ENCODE measurements at places on chromosomes 4 and X.

DNA sequence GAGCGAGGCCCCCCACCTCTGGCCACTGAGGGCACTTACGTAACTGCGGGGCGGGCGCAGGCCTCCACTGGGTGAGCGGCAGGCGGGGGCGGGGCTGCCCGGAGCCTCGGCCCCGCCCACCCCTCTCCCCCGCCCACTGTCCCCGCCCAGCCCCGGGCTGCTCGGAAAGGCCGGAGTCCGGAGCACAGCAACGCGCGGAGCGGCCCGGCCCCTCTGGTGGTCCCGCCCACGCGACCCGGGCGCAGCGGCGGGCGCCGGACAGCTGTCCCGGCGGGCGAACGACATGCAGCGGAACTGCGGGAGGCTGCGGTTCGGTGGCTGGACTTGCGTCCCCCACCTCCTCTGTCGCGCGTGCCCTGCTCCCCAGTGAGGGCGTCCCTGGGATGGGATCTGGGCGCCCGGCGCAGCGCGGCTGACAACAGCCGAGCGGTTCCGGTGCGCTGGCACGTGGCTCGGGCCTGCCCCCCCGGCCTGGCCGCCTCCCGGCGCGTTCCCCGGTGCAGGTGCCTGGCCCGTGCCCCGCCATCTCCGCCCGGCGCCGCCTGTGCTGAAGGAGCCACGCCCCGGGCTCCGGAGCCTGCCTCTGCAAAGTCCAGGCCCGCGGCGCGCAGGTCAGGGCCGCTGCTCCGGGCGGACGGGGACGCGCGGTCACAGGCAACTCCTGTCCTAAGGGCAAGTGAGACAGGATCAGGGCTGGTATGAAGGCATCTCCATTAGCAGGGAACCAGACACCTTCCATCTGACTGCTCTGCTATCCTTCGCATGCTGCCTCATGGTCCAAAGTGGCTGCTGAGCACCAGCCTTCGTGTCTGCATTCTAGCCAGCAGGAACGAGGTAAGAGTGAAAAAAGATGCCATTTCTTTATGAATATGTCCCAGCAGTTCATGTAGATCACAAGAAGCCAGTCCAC is 21.8 kb upstream of the JAKMIP1 start:
- DNase-seq, result peak; percentile 66

DNA sequence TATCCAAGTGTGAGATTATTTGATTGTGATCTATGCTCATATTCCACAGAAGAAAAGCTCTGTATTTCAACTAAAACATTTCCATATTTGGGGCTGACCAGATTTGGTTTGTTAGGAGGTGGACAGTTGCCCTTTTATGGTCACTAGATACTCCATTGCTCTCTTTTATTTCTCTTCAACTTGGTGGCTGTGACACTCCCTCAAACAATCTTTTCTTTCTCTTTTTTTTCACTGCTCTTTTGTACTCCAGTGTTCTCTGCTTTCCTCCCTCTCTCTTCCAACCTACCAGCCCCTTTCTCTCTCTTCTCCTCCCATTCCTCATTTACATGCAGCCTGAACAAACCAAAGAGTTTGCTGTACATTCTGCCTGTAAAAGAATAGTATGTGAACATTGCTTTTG is 48.8 kb downstream of the RBPJ start:
- DNase-seq, result no peak

GRCh38 chrX:129145385-129145784 is 377.9 kb downstream of the SMARCA1 start:
- DNase-seq, result no peak

DNA sequence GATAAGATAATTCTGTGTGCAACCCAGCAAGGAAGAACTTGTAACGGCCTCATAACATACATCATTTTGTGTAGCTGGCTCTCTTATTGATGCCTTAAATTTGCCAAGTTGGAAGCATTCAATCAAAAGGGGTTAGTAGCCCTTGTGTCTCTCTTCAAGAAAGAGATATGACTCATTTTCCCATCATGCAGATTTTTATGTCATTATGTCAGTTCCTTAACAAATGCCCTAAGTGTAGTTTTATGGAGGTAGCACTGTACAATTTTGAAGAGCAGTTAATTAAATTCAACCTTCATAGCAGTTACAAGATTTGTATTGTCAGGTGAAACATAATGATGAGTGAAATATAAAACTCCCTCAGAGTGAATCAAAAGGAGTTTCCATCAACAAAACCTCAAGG is 215.6 kb downstream of the GRIA3 start:
- no peak for DNase-seq

DNA sequence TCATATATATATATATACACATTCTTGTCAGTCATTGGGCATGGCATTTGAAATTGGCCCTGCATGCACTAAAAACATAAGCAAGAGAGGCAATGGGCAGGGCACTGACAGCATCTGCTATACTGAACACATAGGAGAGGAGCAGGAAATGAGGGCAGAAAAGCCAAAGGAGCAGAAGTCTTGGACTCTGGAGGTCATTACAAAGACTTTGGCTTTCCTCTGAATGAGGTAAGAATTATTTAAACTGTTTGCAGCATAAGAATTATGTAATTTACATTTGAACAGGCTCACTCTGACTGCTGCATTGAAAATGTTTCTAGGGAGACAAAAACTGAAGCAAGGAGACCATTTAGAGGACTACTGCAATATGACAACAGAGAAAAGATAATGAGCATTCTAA is 396.5 kb downstream of the PRDM5 start:
- DNase-seq, result no peak

- DNase-seq, result no peak
Measured at GRCh38 chr4:79048878-79049277, 109.6 kb upstream of the PAQR3 start.

- no peak for DNase-seq
Measured at GRCh38 chr4:61336916-61337315, 136.8 kb downstream of the ADGRL3 start.

DNA sequence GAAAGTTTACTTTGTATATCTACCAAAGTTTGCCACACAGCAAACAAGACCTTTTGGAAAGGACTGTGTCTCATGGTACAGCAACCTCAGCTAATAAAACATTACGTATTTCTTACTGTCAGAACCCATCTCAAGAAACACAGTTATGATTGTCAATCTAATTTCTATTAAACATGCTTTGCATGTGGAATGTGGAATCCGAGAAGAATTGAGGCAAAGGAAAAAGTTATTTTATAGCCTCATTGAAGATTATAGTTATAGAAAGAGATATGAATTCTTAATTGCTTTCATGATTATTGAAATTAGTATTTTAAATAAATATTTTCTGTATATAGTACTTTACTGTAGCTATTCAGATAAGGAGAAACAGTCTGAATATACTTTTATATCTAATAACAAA is 5.4 kb downstream of the PCDH7 start:
- DNase-seq, result no peak

DNA sequence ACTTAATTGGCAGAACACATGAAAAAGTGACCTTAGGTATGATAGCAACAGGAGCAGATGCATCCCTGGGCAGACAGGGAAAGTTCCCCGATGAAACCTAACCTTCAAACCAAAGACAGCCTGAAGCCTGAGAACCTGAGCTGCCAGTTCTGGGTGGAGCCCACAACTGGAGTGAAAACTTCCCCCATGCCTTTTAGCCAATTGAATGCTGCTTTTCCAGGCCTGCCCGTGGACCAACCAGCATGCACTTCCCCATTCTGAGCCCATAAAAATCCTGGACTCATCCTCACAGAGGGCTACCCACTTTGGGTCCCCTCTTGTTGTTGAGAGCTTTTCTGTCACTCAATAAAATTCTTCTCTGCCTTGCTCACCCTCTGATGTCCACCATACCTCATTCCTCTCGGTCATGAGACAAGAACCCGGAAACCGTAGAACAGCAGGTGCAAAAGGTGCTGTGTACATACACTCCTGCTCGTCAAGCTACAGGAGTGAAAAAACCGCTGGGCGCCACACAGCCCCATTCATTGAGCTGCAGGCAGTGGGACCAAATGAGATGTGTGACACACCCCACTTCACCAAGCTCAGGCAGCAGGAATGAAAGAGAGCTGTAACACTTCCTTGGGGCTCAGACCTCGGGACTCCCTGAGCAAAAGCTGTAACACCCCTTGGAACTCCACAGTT is 13.9 kb upstream of the SLC7A11 start:
- no peak for DNase-seq

GRCh38 chrX:104929324-104929723 is 291.2 kb downstream of the TEX13A start:
- DNase-seq, result no peak

- no peak for DNase-seq
Measured at GRCh38 chr4:165905405-165906027, 32.5 kb downstream of the TLL1 start.

GRCh38 chr4:17502756-17503155 is 9.1 kb downstream of the QDPR start:
- DNase-seq, result no peak

DNA sequence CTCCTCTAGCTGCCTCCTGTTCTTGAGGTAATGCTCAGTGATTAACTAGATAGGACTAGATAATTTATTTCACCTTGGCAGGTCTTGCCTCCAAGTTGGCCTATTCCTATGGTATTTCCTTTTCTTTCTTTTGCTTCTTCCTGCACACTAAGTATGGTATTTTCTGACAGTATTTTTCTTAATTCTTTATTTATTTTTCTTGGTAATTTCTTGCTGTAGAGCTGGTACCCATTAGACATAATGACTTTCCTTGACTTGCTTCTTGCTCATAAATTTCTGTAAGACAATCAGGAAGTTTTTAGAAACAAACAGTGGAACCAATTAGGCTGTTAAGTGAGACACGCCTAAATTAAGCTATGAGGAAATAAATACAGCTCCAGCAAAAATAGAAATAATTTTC is 9.5 kb downstream of the RAB9A start:
- no peak for DNase-seq

DNA sequence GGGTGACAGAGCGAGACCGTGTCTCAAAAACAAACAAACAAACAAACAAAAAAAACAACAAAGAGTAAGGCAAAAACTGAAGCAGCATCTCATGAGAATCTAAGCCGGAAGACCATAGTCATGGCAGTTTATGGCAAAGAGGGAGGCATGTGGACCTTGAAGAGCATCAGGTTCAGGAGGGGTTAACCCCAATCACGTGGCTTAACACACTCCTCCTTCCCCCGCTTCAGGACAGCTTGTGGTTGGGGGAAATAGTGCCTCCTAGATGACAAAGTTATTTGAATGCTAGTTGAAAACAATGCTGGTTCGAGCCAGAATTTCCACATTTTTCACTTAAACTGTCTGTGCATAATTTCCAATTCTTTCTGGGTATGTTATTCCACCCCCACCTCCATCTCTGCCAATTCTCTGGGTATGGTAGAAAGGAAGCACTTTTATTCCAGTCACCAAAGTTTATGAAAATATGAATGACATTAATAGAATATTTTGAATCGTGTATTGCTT is 11.7 kb upstream of the MAP7D3 start:
- no peak for DNase-seq

- no peak for DNase-seq
Measured at GRCh38 chr4:185479507-185479971, 8.0 kb upstream of the CCDC110 start.

DNA sequence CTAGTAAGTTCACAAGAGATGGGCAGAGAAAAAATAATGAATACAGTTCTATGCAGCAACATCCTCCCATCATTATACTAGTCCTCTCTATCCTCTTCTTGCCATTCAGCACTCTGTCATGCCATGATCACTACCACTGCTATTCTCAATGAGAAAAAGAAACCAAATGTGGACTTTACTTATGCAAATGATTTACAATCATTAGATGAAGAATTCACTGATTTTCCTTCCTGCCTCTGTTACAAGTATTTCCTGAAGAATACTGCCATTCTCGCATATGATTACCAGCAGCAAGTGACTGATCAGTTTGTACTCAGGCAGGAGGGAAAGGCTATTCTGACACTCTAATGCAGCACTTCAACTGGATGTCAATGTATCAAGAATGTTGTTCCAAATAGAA is 50.3 kb downstream of the WDFY3 start:
- no peak for DNase-seq

GRCh38 chr4:128379860-128380259 is 92.2 kb upstream of the PGRMC2 start:
- DNase-seq, result peak; percentile 54

DNA sequence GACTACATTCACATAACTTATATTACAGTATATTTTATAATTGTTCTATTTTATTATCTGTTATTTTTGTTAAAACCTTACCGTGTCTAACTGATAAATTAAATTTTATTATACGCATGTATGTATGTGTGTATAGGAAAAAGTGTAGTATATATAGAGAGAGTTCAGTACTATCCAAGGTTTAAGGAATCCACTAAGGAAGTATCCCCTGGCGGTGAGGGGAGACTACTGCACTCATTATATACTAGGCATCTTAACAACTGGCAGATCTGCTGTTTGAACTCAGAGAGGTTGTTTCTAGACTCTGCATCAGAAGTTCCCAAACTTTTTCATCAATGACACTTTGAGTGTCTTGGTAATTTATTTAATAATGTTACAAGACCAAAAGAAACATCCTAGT is 70.9 kb downstream of the NDST4 start:
- no peak for DNase-seq

DNA sequence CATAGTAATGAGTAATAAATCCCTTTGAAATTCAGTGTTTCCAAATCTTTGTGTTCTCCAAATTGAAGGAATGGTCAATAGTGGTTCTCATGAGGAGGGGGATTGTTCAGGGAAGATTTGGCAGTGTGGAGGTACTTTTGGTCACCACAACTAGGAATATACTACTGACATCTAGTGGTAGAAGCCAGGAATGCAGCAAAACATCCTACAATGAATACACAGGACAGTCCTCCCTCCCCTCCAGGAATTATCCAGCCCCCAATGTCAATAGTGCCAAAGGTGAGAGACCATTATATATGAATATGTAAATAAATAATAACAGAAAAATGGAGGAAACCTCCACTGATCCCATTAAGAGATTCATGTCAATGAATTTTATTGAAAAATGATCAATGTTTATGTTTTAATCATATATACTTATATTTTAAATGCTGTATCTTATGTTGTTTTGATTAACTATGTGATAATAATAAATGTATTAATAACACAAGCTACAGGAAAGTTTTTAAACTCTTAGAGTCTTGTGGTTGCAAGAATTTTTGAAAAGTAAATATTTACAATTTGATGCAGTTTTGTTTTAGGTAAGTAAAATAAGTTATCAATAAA is 14.4 kb upstream of the FAM9A start:
- DNase-seq, result no peak

DNA sequence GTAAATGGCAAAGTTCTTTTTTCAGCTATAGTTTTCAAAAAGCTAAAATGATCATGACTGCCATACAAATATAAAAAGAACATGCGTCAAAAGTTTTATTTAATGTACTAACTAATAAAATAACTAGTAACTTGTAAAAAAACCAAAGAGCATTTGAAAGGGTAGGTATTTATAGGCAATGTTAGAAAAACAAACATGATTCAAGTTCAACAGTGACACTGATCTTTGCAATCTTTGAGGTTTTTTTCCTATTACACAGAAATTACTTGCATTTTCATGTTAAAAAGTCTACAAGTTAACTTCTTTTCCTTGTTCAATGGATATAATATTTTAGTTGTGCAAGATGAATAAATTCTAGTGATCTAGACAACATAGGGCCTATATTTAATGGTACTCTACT is 72.3 kb upstream of the GRID2 start:
- no peak for DNase-seq

- no peak for DNase-seq
Measured at GRCh38 chr4:158008551-158009218, 164.1 kb downstream of the GASK1B start.
